Caudate nucleus (tissue), 63 donors: ENCODE measurements at places on chromosomes 3 and 15.

DNA sequence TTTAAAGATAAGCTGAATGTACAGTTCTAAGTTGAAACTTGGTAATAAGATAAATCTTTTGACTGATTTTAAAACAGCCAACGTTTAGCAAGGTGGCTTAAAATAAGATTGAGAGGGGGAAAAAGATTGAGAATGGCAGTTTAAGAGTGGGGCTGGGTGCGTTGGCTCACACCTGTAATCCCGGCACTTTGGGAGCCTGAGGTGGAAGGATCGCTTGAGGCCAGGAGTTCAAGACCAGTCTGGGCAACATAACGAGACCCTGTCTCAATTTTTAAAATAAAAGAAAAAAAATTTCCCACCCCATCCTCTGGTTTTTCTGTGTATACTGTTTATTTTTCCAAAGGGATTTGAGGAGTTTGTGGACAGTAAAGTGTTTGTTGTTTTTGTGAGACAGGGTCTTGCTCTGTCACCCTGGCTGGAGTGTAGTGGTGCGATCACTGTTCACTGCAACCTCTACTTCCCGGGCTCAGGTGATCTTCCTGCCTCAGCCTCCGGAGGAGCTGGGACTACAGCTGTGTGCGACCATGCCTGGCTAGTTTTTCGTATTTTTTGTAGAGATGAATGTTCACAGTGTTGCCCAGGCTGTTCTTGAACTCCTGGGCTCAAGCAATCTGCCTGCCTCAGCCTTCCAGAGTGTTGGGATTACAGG, 3.0 kb downstream of the MAPK6 start:
- no peak for DNase-seq

GRCh38 chr3:47017504-47018268, 38.2 kb downstream of the NBEAL2 start:
- DNase-seq = no peak

- no peak for DNase-seq
Measured at GRCh38 chr15:94306700-94307650, 75.6 kb downstream of the MCTP2 start.

DNA sequence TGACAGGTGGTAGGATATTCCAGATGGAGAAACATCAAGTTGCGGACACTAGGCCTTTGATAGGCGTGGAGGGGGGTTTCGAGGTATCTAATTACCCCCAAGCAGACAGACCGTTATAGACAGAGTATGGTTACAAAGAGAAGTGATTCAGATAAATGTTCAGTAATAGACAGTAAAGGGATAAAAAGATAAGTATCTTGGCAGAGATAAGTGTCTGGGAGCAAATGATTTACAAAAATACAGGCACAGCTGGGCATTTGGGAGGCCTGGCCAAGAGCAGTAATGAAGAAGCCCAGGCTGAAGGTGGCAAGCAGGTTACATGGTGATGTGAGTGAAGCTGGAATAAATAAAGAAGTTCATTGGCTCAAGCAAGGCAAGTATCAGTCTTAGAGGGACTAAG, 659 bp upstream of the MYH15 start:
- DNase-seq = no peak

- no peak for DNase-seq
Measured at GRCh38 chr3:150867434-150867833, 37.8 kb downstream of the MINDY4B start.

GRCh38 chr15:66770518-66771350, 68.7 kb downstream of the SMAD6 start:
- no peak for DNase-seq

DNA sequence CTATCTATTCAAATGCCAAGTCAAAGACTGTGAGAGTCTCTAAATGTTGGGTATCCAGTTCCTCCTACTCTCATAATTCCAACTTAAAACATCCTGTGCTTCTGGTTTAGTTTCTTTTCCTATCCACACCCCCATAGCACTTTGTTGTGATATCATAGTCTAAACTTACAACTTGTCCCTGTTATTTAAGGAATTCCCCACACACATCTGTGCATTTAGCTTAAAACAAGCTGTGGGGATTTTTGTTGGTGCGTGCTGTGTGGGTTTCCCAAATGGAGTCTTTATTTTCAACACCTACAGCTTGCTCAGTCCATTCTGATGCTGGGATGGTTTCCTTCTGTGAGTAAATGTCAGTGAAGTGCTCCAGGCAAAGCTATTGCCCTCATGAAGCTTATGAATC, 167.3 kb downstream of the GMNC start:
- no peak for DNase-seq

DNA sequence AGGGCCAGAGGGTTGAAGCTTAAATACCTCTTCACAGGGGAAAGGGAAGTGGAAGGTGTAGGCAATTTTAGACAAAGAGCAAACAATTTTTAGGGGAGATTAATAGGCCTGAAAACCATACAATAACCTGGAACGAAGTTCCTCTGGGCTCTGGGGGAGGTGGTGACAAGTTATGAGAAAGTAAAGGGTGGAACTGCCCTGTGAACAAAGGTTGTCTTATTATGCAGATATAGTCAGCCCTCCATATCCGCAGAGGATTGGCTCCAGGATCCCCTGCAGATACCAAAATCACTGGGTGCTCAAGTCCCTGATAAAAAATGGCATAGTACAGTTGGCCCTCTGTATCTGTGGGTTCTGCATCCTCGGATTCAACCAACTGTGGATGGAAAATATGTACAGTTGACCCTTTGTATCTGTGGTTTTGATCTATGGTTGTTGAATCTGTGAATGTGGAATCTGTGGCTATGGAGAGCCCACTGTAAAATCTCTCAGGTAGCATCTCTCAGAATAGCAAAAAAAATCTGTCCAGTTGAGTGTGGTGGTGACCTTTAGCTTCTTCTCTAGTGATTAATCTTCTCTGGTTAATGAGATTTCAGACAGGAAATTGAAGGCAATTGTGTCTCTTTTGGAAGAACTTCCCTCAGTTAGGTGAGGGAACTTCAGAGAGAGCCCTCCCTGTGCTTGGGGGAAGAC, 40.2 kb downstream of the CLEC3B start:
- no peak for DNase-seq

DNA sequence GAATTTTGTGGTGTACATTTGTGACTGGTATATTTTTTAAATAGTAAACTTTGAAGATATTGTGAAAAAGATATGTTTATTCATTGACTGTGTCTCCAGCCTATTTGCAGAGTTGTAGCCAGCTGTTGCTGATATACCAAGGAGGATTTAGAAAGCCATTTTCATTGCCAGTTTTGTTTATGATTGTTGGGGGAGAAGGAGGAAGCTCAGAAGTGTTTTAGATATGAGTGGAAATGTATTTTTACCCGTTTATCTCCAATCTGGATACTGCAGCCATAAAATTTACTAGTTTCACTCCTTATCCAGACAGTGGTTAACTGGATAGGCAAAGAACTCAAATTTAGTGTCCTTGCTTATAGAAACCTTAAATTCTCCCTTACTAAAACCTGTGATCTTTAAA, 18.8 kb downstream of the ATP11B start:
- no peak for DNase-seq

DNA sequence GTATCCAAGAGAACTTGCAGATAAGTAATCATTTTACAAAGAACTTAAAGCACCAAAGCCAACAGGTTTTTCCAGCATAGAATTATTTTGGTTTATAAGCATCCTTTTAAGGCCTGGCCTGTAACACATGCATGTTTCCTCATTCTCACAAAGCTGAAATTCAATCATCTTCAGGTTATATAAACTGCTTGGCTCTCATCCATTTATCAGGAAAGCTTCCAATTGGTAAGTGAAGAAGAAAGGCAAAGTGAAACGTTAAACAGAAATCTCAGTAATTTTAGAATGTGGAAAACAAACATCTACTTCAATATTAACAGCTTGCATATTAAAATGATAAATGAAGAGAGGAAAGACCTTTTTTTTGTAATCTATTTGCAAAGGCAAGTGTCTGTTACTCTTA, 1.6 kb downstream of the SERP1 start:
- DNase-seq = no peak

DNA sequence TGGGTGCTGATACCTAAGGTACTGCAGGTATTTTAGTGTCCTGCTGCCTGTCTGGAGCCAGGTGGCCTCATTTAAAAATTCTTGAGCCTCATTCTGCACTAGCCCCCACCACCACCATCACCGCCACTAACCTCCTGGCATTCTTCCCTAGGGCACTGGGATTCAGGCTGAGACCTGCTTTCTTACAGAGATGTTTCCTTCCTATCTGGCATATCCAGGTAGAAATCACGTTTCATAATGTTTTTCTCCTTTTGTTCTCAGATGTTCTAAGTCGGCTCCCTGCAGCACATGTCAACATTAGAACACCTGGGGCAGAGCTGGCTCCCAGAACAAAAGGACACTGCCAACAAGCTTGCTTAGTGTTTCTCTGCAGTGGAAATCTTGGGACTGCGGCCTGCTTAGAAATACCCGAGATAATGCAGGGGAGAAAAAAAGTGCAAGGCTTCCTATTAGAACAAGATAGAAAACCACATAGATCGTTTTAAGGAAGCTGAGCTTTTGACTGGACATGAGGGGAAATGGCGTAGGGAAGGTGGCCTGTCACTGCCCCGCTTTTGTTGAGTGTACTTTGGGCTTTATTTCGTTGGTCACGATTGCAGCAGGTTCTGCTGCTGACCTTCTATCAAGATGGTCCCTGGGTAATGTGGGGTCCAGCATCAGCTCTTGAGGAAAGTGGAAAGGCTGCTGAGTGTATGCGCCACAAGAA, 59.6 kb upstream of the PPARG start:
- no peak for DNase-seq

- DNase-seq = no peak
Measured at GRCh38 chr3:123644358-123644757, 59.5 kb upstream of the HACD2 start.

GRCh38 chr3:158395421-158395820, 175.6 kb upstream of the MLF1 start:
- DNase-seq = no peak

GRCh38 chr15:65948383-65948782, 79.1 kb downstream of the RAB11A start:
- DNase-seq = no peak

DNA sequence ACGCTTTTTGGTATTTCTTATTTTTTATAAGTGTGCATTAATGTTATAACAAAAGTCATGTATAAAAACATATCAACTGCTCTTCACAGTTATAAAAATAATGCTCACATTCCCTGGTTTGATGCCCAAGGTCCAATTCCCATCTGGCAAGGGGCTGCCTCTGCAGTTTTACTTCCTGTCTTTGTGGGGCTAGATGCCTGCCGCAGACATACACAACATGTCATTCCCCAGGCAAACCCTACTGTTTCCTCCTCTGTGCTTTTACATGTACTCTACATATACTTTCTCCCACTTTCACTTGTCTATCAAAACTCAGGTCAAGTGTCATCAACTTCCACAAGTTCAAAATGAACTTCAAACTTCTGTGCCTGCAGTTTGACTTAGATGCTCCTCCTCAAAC, 60.5 kb upstream of the ETV5 start:
- no peak for DNase-seq

DNA sequence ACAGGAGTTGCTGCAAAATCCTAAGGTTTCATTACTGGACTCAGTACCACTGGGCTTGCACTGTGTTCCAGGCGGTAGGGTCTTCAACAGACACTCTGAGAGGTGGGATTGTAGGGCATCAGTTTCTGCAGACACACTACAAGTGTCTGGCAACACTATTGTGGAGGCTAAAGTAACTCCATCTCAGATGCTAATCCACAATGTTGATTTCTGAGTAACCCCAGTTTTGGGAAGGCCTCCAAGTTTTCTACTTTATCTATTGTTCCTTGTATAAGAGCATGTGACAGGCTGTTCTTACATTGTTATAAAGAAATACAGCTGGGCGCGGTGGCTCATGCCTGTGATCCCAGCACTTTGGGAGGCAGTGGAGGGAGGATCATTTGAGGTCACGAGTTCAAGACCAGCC, 2.5 kb upstream of the ABHD5 start:
- DNase-seq = no peak

DNA sequence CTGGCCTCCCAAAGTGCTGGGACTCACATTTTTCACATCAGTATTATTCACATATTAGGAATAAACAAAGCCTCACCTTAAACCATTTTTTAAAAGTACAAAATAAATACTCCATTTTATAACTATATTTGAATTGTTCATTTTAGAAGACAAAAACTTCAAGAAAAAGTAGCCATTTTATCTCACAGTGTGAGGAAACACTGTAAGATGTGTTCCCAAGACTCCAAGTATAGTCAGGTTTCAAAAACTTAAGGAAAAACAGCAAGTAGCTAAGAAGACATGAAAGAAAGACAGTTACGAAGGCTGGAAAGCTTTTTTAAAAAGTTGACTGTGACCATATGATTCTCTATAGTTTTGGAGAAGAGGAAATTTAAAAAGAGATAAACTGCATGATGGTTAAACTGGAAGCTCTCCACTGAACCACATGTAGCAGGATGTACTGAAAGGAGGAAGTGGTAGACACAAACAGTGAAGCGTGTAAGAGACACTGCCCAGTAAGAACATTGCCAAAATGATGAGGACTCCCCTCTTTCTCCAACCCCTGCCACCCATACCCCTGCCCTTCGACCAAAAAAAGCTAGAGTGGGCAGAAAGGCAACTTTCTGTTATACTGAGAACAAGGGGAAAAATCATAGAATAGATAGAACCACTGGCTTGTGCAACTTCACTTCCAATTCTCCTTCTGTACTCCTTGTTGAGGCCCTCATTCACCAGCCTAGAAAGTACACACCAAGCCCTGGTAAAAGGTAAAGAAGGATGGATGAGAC, 6.2 kb upstream of the TMF1 start:
- DNase-seq = no peak

DNA sequence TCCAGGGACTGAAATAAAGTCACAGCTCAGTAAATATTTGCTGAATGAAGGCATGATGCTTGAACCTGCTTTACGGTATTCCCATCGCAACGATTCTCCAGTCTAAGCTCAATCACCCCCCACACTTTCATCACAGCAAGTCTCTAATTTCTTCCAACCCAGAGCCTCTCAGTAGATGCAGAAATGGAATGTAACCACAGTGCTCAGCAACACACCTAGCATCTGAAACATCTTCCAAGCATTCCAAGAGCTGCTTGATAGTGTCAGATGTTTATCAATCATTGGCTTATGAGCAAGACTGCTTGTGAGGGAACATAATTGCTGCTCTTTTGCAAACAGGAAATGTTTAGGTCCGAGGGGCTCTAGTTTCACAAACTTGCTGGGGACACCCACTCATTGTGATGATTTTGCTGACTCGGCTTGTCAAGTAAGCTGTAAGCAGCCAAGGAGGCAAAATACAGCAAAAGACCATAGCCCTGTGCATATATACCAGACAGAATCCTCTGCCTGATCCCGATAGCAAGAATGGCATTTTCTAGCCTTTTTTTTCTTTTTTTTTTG, 751.2 kb downstream of the NR2F2 start:
- no peak for DNase-seq
